SW 1271 (cell line): ENCODE measurements at places on chromosomes 3 and 15.

DNA sequence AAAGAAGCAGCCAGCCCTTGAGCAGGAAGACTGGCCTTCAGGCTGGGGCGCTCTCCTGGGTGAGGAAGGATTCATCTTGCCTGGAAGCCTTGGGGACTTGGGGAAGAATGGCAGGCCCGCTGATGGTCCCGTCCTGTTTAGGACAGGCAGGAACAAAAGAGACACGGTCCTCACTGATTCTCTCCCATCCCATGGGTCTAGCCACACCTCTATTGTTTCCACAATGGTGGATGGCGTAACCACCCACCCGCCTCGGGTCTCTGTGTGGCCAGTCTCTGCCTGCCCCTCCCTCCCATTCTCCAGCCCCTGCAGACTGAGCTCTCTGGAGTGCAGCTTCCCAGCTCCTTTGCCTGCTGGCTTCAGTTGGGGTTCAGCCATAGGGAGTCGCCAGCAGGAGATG is 284.3 kb downstream of the UACA start:
- no peak for DNase-seq

GRCh38 chr15:98773616-98774015 is 125.3 kb downstream of the IGF1R start:
- DNase-seq = no peak

DNA sequence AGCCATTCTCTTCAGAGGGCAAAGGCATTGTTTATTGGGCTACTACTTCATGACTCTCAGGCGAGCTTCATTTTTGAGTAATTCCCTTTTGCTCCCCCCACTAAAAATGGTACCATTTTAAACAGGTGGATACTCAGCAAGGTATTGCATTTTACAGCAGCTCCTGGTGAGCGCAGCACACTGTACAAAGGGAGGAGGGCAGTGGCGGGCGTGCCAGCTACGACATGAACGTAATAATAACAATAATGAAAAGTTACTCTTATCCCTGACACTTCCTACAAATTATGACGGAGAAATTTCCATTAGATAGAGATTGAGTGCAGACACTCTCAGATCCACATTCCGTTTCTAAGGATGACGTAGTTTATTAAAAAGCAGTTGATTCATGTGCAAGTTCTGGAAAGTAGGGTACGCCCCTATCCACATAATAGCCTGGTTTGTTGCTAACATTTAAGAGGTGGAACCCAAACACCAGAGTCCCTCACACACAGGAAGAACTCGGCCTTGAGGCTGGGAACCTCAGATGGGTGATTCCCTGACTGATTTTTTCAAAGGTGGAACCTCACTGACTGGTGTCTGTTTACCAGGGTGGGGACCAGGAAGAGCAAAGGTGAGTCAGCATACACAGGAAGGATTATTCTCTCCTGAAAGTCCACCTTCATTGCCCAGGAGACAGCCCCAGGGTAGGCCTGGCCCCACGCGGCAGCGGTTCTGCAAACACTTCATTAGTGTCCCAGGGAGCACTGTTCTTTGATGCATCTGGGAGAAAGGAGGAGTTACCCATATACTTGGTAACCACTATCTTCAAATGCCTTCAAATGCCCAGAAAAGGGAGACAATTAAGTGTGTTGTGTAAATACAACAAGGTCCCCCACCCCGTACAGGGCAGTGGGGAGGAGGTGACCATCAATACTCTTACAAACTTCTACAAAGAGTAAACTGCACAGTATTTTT is 69.9 kb downstream of the LDHAL6B start:
- no peak for DNase-seq

- DNase-seq = no peak
Measured at GRCh38 chr15:32828507-32829186, 110.8 kb downstream of the GREM1 start.

- no peak for DNase-seq
Measured at GRCh38 chr15:38555686-38556334, 8.8 kb downstream of the RASGRP1 start.

DNA sequence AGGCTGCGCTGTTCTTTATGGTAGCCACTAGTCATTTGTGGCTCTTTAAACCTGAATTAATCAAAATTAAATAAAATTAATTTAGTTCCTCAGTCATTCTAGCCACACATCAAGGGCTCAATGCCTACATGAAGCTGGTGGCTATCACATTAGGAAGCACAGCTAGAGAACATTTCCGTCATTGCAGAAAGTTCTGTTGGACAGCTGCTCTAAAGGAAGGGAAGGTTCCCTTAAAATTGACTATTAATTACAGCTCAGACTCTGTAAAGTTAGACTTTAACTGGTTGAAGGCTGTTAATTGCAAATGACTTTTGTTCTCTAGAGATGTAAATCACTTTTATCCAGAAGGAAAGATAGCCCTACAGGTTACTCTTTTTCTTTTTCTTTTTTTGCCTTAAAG is 202.7 kb upstream of the ADAMTS9 start:
- DNase-seq = no peak

DNA sequence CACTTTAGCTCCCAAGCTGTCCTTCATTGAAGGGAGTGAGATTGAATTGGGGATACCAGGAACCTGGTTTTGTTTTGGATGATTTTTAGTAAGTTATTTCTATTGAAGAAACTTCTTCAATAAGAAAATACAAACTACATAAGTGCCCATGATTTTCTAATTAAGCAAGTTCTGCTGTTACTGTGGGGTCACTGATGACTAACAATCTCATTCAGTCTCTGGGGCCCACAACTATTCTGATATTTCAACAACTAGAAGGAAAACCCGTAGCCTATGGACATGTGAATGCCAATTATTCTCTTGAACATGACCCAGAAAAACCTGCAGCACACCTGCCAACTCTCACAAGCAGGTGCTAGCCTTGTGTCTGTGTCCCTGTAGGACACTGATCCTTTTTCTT is 184.6 kb downstream of the DCLK3 start:
- DNase-seq = no peak

GRCh38 chr15:31217067-31217466 is 109.6 kb upstream of the KLF13 start:
- no peak for DNase-seq

GRCh38 chr3:133115176-133115575 is 77.0 kb downstream of the TMEM108 start:
- no peak for DNase-seq

GRCh38 chr3:57093489-57093888 is 33.0 kb downstream of the SPATA12 start:
- no peak for DNase-seq

DNA sequence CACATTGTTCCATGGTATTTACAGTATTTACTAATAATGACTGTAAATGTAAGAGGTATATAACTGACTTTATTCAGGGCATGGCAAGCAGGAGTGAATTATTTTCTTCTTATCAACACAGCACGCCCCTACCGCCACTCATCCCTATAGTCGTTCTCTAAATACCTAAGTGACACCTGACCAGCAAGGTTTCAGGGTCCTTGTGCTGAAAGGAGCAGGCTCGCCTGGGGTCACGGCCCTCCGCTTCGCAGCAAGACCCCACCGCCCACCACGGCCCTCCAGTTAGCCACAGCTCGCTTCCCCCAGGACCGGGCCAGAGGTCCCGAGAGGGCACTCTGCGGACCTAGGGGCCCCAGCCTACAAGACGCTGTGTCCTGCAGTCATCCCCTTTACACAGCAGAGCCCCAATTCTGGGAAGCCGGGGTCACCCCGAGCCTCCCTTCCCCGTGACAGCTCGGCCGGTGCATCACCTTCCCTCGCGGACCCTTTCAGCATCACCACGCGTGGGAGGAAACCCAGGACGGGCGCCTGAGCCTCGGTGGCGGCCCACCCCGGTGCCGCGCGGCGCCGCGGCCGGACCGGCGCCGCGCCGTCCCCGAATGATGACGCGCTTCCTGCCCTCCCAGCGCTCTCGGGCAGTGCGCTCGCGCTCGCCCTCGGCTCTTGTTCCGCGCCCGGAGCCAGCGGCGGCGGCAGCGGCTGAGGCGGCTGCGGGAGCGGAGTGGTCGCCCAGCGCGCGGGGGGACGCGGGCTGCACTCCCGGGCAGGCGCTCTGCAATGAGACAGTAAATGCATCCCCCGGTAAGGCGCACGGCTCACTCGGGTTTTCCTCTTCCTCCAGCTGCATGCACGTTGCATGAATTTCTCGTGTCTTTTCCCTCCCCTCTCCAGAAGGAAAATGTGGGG is 225.1 kb upstream of the C2CD4B start:
- DNase-seq = peak; percentile 63

DNA sequence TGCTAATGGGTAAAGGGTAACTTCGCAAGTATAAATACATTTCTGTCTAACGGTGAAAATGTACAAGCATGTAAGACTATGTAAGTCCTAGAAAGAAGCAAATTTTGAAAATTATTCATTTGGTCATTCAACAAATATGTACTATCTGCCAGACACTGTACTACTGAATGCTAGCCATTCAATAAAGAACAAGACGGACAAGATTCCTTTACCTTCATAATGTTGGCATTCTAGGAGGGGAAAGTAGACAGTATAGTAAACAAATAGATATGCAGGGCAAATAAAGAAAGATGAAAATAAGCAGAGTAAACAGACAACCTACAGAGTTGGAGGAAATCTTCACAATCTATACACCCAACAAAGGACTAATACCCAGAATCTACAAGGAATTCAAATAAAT is 32.7 kb downstream of the C3orf70 start:
- DNase-seq = no peak

GRCh38 chr3:135851201-135852081 is 114.1 kb upstream of the PPP2R3A start:
- DNase-seq = no peak

- no peak for DNase-seq
Measured at GRCh38 chr15:91897585-91898372, 44.3 kb downstream of the SLCO3A1 start.

DNA sequence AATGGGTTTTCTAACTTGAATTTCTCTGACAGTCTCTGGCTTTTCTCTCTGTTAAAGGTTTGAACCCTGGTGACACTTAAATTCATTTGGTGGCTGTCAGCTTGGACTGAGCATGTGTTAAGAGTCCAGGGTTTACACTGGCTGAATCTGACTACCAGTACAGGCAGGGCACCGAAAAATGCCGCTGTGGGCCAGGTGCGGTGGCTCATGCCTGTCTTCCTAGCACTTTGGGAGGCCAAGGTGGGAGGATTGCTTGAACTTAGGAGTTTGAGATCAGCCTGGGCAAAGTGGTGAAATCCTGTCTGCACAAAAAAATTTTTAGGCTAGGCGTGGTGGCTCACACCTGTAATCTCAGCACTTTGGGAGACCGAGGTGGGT is 1.8 kb downstream of the MANF start:
- DNase-seq = no peak
